ENCODE measurements at places on chromosomes 7 and 10.

DNA sequence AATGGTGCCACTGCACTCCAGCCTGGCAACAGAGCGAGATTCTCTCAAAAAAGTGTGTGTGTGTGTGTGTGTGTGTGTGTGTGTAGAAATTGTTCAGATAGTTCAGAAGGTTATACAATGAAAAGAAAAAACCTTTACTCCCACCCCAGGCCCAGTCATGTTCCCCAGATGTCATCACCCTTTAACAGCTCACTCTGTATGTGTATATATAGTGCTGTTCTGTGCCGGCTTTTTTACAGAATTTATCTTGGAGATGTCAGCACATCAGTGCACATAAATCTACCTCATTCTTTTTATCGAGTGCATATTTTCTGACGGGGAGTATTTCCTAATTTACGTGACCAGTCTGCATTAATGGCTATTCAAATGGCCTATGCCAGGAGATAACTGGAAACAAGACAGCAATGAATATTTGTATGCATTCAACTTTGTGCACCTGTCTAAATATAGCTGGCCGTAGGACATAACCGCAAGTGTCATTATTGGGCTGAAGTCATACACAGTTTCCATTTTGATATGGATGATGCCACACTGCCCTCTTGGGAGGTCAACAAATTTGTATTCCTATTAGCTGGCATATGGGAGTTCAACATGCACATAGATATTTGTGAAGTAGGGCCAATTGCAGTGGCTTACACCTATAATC lies 11.7 kb downstream of the NIPSNAP2 start:
- no peak for DNase-seq

DNA sequence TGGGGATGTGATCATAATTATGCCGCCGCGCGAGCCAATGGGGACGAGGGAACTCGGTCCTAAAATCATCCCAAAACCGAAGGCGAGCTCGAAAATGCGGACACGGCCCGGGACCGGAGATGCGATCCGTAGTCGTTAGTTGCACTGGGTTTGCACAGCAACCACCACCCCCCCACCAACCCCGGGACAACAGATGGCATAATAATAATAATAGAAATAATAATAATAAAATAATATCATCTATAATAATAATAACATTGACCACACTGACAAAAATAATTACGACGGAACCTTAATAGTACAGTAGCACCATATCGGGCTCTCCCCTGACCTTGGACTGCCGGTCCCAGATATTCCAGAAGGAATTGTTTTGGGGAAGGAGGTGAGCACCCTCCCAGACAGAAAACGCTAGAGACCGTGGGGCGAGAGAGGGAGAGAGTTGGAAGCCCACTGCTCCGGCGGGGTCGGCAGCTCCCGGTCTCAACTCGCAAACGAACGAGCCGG lies 1.1 kb upstream of the EMX2 start:
- DNase-seq = no peak

DNA sequence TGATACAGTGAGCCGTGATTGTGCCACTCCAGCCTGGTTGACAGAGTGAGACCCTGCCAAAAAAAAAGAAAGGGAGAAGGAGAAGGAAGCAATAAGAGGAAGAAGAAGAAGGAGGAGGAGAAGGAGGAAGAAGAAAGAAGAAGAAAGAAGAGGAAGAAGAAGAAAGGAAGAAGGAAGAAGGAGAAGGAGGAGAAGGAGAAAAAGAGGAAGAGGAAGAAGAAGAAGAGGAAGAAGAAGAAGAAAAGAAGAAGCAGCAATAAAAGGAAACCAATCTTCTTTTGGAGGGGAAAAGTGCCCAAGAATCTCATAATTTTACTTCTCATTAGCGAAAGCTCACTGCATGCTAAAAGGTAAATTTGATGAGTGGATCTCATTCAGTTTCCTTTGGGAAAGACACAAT lies 85.7 kb upstream of the GLCCI1 start:
- no peak for DNase-seq

- no peak for DNase-seq
Observed at GRCh38 chr7:85081392-85081791, 105.5 kb downstream of the SEMA3D start.

- no peak for DNase-seq
Observed at GRCh38 chr7:96144260-96144526, 177.7 kb downstream of the SLC25A13 start.

DNA sequence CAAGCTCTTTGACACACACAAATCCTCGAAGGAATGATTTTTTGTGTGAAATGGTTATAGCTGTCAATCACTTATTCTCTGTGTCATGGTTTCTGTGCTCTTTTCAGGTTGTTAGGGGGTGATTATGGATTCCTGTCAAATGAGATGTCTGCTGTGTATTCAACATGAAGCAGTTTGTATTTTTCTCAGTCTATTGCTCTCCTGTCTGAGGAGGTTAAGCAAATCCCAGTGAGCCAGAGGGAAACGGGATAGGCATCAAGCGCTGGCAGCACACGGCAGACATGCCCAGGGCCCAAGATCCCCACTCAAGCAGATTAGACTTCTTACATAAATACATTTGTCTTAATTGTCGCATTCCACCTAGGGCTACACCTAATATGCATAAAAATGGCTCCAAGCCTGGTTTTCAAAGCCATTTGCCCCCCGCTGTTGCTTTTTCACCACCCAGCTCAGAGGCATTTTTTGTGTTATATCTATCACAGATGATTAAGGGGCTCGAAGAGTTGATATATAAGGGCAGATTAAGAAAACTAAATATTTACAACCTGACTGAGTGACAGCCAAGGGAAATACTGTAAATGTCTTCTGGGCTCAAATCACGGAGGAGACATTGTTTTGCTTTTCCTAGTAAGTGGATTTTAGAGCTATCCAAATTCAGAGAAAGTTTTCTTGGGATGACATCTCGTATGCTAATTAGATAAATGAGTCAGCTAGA lies 192.7 kb upstream of the LRGUK start:
- no peak for DNase-seq

DNA sequence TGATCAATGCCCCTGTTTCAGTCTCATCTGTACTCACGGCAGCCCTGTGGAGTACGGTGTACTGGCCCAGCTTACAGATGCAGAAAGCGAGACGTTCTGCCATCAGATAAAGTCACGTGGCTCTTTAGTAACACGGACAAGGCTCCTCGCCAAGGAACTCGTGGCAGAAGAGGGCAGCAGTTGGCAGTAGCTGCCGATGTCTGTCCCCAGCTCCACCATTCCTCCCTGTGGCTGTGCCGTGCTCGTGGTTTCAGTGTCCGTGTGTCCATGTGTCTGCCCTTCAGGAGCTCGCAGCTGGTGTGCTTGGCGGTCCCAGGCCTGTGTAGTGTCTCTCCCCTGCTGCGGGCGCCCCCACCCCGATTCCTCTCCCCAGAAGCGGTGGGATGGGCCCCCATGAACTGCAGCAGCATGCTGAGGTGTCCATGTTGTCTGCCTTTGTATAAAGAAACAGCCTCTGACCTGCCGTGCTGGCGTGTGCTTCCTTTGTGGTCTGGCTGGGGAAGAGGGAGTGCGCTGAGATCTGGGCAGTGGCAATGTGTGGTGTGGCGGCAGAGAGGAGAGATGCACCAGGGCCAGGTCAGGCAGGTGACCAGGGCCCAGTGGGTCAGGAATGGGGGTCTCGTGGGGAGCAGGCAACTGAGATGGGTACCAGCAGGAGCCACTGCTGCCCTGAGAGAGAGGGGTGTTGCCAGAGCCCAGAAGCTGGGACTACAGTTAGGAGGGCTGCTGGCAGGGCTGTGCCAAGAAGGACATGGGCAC lies 9.8 kb downstream of the RHBDD2 start:
- DNase-seq = no peak

DNA sequence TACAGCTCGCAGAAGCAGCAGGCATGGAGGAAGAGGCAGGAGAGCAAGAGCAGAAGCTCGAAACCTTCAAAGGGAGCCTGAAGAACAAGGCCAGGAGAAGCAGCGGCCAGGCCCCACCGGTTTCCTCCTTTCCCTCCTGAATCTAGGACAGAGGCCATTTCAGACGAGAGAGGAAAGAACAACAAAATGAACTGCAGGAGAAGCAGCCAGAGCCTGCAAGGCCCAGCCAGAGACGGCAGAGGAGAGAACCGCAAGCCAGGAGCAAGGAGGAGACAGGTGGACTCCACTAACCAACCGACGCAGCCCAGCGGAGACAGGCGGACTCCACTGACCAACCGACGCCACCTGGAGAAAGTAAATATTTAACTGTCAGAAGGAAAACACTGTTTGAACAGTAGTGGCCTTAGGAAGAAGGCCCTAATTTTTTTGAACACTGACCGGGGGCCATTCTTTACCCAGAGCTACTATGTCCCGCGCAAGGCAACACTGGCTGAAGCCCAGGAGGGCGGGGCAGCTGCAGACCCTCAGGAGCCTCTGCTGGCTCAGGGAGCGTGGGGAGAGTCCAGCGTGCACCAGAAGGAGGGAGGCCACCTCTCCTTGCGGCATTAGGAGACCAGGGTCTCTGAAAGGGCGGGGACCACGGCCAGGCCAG lies 559.2 kb downstream of the PTPRN2 start:
- no peak for DNase-seq

GRCh38 chr7:20963556-20964280 lies 177.0 kb upstream of the SP8 start:
- DNase-seq = no peak

DNA sequence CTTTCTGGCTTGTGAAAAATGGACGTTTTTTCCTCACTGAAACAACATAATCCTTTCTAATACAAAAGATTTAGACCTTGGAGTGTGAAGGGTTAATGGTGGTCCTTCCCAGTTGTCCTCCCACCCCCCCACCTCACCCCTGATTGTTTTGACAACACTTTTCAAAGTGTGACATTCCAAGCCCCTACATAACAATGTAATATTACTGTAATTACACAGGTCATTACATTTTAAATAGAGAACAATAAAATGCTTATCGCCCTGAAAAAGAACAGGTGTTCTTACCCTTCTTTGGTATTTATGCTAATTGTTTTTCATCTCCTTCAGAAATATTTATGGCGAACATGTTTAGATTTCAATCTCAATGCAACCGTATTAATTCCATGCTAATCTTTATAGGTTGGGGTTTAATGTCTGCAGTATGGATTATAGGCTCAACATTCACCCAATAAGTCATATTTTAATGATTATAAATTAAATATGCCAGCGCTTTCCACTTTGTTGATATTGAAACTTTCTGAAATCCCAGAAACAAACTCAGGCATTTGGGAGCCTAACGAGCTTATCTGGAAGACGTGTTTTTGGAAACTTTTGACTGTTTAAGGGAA lies 5.0 kb downstream of the TCF7L2 start:
- no peak for DNase-seq

DNA sequence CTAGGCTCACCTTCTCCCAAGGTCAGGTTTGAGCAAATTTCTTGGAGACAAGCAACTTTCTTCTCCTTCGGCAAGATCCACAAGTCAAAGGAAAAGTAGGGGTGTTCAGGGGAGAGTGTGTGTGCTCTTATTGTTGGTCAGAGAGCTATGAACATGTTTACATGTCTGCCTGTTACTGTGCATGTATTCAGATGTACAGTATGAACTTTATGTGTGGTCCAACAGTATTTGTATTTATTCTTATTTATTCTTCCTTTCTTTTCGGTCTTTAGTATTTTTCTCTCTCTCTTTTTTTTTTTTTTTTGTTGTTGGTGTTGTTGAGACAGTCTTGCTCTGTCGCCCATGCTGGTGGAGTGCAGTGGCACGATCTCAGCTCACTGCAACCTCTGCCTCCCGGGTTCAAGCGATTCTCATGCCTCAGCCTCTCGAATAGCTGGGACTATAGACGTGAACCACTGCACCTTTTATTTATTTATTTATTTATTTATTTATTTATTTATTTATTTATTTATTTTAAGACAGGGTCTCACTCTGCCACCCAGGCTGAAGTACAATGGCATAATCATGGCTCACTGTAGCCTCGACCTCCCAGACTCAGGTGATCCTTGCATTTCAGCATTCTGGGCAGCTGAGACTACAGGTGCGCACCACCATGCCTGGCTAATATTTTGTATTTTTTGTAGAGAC lies 38.2 kb downstream of the PLAU start:
- no peak for DNase-seq

- DNase-seq = no peak
Observed at GRCh38 chr10:67969875-67970274, 85.4 kb downstream of the SIRT1 start.

- no peak for DNase-seq
Observed at GRCh38 chr10:87826653-87827052, 8.6 kb upstream of the ATAD1 start.

GRCh38 chr7:117623606-117624005 lies 143.8 kb downstream of the CFTR start:
- DNase-seq = no peak

- DNase-seq = no peak
Observed at GRCh38 chr10:59373071-59373470, 10.7 kb upstream of the FAM13C start.

DNA sequence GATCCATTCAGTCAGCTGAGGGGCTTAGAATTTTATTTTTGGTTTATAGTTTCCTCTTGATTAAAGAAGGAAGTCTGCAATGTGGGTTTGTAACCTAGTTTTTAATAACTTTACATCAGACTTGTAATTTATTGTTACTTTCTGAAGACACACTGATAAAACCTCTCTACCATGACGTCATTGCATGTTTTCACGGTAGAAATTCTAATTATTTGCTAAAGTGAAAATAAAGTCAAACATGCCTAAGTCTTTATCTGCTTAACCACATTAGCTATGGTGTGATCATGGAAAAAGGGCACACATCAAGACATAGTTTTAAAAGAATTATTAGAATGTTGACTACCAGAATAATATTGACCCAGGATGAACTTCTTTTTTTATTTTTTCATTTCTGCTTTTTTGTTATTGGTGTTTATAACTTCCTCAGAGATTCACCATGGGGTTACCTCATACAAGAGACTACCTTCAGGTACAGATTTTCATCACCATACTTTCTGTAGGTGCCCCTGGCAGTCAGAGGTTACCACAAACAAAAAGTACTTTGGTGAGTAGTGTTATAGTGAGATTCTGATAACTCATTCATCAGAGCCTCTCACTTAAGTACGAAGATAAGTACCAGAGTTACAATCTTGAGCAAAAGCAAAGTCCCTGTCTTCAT lies 7.0 kb upstream of the PANK1 start:
- no peak for DNase-seq

DNA sequence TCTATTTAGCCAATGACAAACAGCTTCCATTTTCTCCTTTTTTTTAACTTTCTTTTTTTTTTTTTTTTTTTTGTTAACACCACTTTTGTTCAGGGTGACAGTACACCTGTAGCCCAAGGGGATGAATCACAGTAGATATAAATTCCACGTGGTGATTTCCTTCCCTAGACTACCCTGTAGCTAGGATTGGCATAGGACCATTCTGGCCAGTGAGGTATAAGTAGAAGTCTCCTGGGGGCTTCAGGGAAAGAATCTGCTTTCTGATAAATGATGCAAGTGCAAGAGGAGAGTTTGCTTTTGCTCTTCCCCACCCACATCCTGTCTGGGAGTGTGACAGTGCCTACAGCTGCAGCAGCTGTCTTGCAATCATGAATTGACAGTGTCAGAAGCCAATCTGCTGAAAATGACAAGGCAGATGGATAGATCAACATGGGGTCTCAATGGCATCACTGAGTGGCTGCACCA lies 63.2 kb upstream of the TOMM7 start:
- DNase-seq = no peak

- DNase-seq = no peak
Observed at GRCh38 chr7:81492240-81492639, 277.6 kb downstream of the HGF start.

- no peak for DNase-seq
Observed at GRCh38 chr10:22489975-22490374, 144.7 kb downstream of the SPAG6 start.

- no peak for DNase-seq
Observed at GRCh38 chr7:95691464-95691863, 80.9 kb upstream of the DYNC1I1 start.

- no peak for DNase-seq
Observed at GRCh38 chr7:42734568-42734967, 177.3 kb downstream of the C7orf25 start.

Measured in stimulated activated CD4-positive, alpha-beta T cell treated with anti-CD3 and anti-CD28 coated beads, TNF-alpha, amount 100 ng/mL, for 1 hour (primary cell).